Astrocyte of the spinal cord (primary cell): ENCODE measurements at places on chromosomes 1 and 21.

DNA sequence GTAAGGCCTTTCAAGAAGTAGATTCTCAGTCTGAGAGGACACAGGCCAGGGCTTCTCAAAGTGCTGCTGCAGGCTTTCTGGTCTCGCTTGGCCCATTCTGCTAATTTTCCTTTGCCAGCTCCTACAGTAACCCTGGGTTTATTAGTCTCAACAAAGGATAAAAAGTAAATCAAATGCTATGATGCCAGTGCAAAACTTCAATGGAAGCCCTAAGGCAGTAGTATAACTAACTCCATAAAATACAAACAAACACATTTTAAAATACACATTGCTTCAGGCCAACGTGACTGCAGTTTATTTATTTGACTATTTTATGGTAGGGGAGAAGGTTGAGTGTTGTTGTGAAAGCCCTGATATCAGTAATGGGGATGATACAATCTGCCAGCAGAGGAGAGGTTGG lies 89.6 kb downstream of the NRDC start:
- no peak for DNase-seq

- DNase-seq, result no peak
Measured at GRCh38 chr1:183646776-183647175, 6.3 kb downstream of the APOBEC4 start.

- DNase-seq, result no peak
Measured at GRCh38 chr21:36773995-36774394, 75.1 kb downstream of the SIM2 start.

GRCh38 chr1:7614576-7615074 lies 156.5 kb upstream of the VAMP3 start:
- DNase-seq, result no peak
